Vein endothelial cell (primary cell): ENCODE measurements at places on chromosomes 6 and 20. TPM values are rescaled to one million over a fixed set of nuclear protein-coding genes. Genes with fewer than 3 reads are reported as not detected.

The ZDHHC14 gene
- total RNA-seq: 20.0 and 25.2 TPM in 2 replicates

The COL12A1 gene
- total RNA-seq: 15.4 and 19.3 TPM in 2 replicates

The LY6G5C gene
- total RNA-seq: 1.3 and 2.4 TPM in 2 replicates

The CD93 gene
- total RNA-seq: 215 and 490 TPM in 2 replicates

The HCK gene
- 0.33 TPM in 1 of 2 replicates, not detected in the other for total RNA-seq

The TRIM38 gene
- 9.1 and 11.8 TPM in 2 replicates for total RNA-seq

The ZNF341 gene
- total RNA-seq: 1.6 and 2.9 TPM in 2 replicates

The TULP4 gene
- total RNA-seq: 100 and 109 TPM in 2 replicates

The IMPG1 gene
- 0.29 TPM in 1 of 2 replicates, not detected in the other for total RNA-seq

The EMILIN3 gene
- total RNA-seq: not detected in 2 replicates

The TSHZ2 gene
- 0.96 and 0.98 TPM in 2 replicates for total RNA-seq

The OXT gene
- not detected in 2 replicates for total RNA-seq

The BMP5 gene
- total RNA-seq: not detected in 2 replicates

The ATP9A gene
- 33.3 and 40.5 TPM in 2 replicates for total RNA-seq

The ATAT1 gene
- total RNA-seq: 4.6 and 6.8 TPM in 2 replicates

The HDGFL1 gene
- 0.10 TPM in 1 of 2 replicates, not detected in the other for total RNA-seq

The INSM1 gene
- not detected in 2 replicates for total RNA-seq

The VSTM2L gene
- total RNA-seq: 0.29 and 0.33 TPM in 2 replicates

The WFDC10B gene
- not detected in 2 replicates for total RNA-seq

The CLIC5 gene
- total RNA-seq: under 0.01 and 0.19 TPM in 2 replicates

The EYS gene
- total RNA-seq: under 0.01 and 3.2 TPM in 2 replicates

The AGER gene
- 0.48 TPM in 1 of 2 replicates, not detected in the other for total RNA-seq

The EXOC2 gene
- 35.6 and 42.8 TPM in 2 replicates for total RNA-seq

The SYNCRIP gene
- total RNA-seq: 71.2 and 127 TPM in 2 replicates

The NRN1 gene
- 47.7 and 64.3 TPM in 2 replicates for total RNA-seq

The CNR1 gene
- 1.1 and 1.3 TPM in 2 replicates for total RNA-seq

The SLC17A1 gene
- not detected in 2 replicates for total RNA-seq

The NAA20 gene
- 47.2 and 50.6 TPM in 2 replicates for total RNA-seq

The MRPS10 gene
- total RNA-seq: 37.2 and 48.9 TPM in 2 replicates
